ENCODE measurements at places on chromosomes 3 and 15. TPM values are rescaled to one million over a fixed set of nuclear protein-coding genes. Genes with fewer than 3 reads are reported as not detected.

DNA sequence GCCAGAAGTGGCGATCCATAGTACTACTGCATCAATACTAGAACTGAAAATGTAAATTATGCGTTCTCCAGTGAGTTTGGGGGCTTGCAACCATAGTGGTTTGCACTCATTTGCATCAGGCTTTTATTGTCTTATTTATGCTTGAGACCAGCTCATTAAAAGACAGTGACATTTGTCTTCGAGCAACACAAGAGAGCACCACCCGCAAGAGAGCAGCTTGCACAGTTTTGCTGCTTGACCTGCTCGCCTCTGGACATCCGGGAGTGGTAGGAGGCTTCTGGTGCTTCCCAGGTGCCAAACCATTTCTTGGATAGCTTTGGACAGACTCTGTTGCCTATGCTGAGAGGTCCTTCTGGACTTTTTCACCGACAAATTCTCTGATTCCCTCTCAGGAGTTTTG, 294.6 kb downstream of the MEX3B start:
- H3K4me1 ChIP-seq: no peaks in the 10 kb centered on the region
- no peak for DNase-seq
- H3K4me3 ChIP-seq: no peak overlapping the region
- no peak overlapping the region for H3K27ac ChIP-seq
- H3K27me3 ChIP-seq: no peaks in the 10 kb centered on the region
- no peaks in the 10 kb centered on the region for H3K36me3 ChIP-seq

GRCh38 chr3:194485468-194485880, 1.3 kb downstream of the ATP13A3 start:
- no peaks in the 10 kb centered on the region for H3K27me3 ChIP-seq
- H3K36me3 ChIP-seq: no peaks in the 10 kb centered on the region
- peak overlapping the region; percentile 95 for H3K27ac ChIP-seq
- peak overlapping the region; percentile 68 for H3K4me3 ChIP-seq
- DNase-seq: no peak
- H3K4me1 ChIP-seq: peaks cover 44% of the 10 kb centered on the region

DNA sequence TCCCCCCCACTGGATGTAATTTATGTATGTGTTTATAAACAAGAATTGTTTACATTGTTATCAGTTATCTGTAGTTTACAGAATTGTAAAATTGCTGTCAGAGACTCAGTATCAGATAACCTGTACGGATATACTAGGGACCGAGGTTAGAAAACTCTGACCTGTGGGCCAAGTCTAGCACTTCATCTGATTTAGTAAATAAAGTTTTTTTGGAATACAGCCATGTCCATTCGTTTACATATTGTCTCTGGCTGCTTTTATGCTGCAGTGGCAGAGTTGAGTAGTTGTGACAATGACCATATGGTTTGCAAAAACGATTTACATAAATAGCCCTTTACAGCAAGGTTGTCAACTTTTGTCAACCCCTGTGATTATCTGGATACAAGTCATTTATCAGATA, 52.6 kb downstream of the LRRC28 start:
- H3K27me3 ChIP-seq: no peaks in the 10 kb centered on the region
- peaks cover 13% of the 10 kb centered on the region for H3K4me1 ChIP-seq
- no peaks in the 10 kb centered on the region for H3K36me3 ChIP-seq
- no peak for DNase-seq
- no peak overlapping the region for H3K4me3 ChIP-seq
- H3K27ac ChIP-seq: no peak overlapping the region

DNA sequence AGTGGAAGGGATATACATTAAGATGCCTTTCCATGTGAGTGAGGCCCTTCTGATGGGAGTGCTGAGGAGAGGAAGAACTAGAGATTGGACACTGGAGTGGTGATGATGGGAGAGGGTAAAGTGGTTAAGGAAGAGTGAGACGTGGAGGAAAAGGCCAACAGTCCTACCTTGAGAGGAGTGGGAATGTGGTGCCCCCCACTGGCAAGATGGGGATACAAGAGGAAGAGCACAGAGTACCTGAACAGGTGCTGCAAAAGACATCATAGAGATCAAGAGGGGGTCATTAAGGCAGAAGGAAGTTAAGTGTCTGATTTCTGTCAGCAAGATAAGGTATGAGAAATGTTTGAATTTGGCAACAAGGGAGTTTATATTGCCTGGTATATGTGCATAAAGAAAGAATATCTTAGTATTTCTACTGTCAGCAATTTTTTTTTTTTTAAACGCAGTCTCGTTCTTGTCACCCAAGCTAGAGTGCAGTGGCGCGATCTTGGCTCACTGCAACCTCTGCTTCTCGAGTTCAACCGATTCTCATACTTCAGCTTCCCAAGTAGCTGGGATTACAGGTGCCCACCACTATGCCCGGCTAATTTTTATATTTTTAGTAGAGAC, 34.0 kb downstream of the ARIH2 start:
- peaks cover 11% of the 10 kb centered on the region for H3K36me3 ChIP-seq
- H3K4me1 ChIP-seq: no peaks in the 10 kb centered on the region
- no peaks in the 10 kb centered on the region for H3K27me3 ChIP-seq
- no peak overlapping the region for H3K4me3 ChIP-seq
- no peak overlapping the region for H3K27ac ChIP-seq
- no peak for DNase-seq

DNA sequence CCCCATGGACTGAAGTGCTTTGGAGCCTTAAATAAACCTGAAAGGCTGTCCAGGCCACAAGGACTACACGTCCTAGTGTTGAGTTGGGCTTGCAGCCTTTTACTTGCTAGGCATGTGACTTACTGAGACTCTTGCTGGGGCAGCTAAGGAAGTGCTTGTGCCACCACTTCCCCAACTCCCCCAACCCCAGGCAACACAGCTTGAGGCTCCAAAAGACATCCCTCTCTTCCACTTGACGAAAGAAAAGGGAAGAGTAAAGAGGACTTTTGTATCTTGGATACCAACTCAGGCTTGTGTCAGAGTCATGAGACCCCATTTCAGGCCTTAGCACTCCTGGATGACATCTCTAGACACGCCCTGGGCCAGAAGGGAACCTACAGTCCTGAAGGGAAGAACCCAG, 109.8 kb downstream of the XRN1 start:
- DNase-seq: no peak
- H3K4me1 ChIP-seq: no peaks in the 10 kb centered on the region
- no peak overlapping the region for H3K4me3 ChIP-seq
- peaks cover 12% of the 10 kb centered on the region for H3K36me3 ChIP-seq
- no peaks in the 10 kb centered on the region for H3K27me3 ChIP-seq

DNA sequence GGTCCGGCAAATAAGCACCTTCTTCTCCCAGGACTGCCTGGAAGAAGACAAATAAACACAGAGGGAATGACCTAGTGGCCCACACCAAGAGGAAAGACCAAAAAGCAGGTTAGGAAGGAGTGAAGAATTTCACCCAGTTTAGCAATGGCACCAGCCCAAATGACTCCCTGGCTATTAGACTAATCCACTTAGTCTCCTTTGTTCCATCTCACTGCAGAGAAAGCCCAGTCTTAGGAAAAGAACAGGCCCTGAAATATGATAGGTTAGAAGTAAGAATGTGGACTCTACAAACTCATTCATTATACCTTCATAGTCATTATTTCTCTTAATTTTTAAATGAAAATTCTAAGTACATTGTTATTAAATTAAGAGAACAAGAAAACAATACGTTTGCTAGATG, 23.2 kb downstream of the SERPINI2 start:
- DNase-seq: no peak
- H3K36me3 ChIP-seq: no peaks in the 10 kb centered on the region
- no peaks in the 10 kb centered on the region for H3K27me3 ChIP-seq
- no peaks in the 10 kb centered on the region for H3K4me1 ChIP-seq
- no peak overlapping the region for H3K4me3 ChIP-seq

GRCh38 chr3:194204042-194204987, 68.4 kb downstream of the HES1 start:
- no peaks in the 10 kb centered on the region for H3K4me1 ChIP-seq
- peaks cover 8% of the 10 kb centered on the region for H3K27me3 ChIP-seq
- peak overlapping the region; percentile 34 for H3K4me3 ChIP-seq
- no peak for DNase-seq
- no peaks in the 10 kb centered on the region for H3K36me3 ChIP-seq

DNA sequence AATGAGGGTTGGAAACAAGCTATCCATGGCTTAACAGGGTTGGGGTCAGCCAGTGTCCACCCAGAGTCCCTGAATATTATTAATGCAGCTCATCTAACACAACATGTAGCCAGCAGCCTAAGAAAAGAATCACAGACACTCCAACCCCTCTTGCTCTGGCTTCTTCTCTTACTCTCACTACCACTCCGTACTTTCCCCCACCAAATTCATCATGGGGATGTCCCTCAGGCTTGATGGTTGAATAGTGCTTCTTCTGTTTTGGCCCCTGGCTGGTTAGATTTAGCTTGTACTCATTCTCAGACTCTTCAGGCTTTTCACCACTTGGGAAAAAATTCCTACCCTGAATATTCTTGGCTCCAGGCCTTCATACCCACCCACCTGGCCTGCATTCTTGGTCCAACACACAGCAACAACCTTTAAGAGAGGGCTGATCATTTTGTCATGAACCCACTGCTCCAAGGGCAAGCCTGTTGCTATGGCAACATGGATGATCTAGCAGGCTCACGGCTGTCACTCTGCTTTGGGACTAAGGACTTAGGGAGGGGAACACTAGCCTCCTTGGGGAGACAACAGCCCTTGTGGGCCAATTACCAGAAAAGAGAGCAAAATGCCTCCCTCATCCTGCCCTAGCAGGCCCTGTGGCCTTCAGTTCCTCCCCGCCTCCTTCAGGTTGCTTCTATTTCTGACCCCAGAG, 9.4 kb upstream of the MED12L start:
- no peaks in the 10 kb centered on the region for H3K27me3 ChIP-seq
- no peaks in the 10 kb centered on the region for H3K4me1 ChIP-seq
- H3K27ac ChIP-seq: no peak overlapping the region
- no peaks in the 10 kb centered on the region for H3K36me3 ChIP-seq

GRCh38 chr3:62201438-62202035, 171.8 kb downstream of the FEZF2 start:
- no peak for DNase-seq
- H3K4me3 ChIP-seq: no peak overlapping the region
- H3K4me1 ChIP-seq: no peaks in the 10 kb centered on the region
- no peak overlapping the region for H3K27ac ChIP-seq
- H3K27me3 ChIP-seq: no peaks in the 10 kb centered on the region

DNA sequence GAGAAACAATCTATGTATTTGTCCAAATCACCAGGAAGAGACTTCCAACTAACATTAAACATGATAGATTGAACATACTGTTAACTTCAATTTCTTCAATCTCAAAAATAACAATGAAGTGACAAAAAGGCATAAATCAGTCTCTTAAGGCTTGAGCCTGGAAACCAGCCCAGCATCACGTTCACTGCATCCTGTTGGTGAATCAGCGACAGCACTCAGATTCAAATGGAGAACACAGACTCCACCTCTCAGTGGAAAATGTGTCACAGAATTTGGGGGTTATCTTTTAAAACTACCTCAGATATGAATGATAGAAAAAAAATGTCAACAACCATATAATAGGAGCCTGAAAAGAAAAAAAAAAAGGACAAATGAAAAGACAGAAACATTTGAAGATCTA, 212.0 kb downstream of the MINAR1 start:
- no peaks in the 10 kb centered on the region for H3K27me3 ChIP-seq
- H3K4me1 ChIP-seq: no peaks in the 10 kb centered on the region
- no peak overlapping the region for H3K4me3 ChIP-seq
- no peak for DNase-seq
- no peak overlapping the region for H3K27ac ChIP-seq

GRCh38 chr3:140510303-140510861, 167.5 kb upstream of the TRIM42 start:
- no peak for DNase-seq
- no peak overlapping the region for H3K4me3 ChIP-seq
- H3K27me3 ChIP-seq: no peaks in the 10 kb centered on the region
- no peaks in the 10 kb centered on the region for H3K36me3 ChIP-seq
- no peak overlapping the region for H3K27ac ChIP-seq
- no peaks in the 10 kb centered on the region for H3K4me1 ChIP-seq

- no peaks in the 10 kb centered on the region for H3K36me3 ChIP-seq
- H3K4me1 ChIP-seq: no peaks in the 10 kb centered on the region
- no peak overlapping the region for H3K27ac ChIP-seq
- no peaks in the 10 kb centered on the region for H3K27me3 ChIP-seq
- no peak overlapping the region for H3K4me3 ChIP-seq
These were observed 62.7 kb upstream of the CD47 start for GRCh38 chr3:108153451-108153981.

GRCh38 chr3:127038466-127038865, 55.6 kb downstream of the PLXNA1 start:
- H3K4me3 ChIP-seq: no peak overlapping the region
- H3K27me3 ChIP-seq: no peaks in the 10 kb centered on the region
- peaks cover 14% of the 10 kb centered on the region for H3K36me3 ChIP-seq
- H3K27ac ChIP-seq: no peak overlapping the region
- H3K4me1 ChIP-seq: peaks cover 10% of the 10 kb centered on the region
- DNase-seq: no peak

GRCh38 chr3:23594894-23595670, 210.7 kb upstream of the UBE2E1 start:
- H3K27me3 ChIP-seq: no peaks in the 10 kb centered on the region
- no peaks in the 10 kb centered on the region for H3K4me1 ChIP-seq
- no peak for DNase-seq

Gene TEX55
- not detected for total RNA-seq

Gene PCSK6
- total RNA-seq: 3.9 TPM

Gene NTRK3
- 52.7 TPM for total RNA-seq

Gene USP50
- total RNA-seq: not detected

Gene SLC9C1
- 0.32 TPM for total RNA-seq

Gene GMPPB
- 16.4 TPM for total RNA-seq

Gene BBS4
- total RNA-seq: 9.9 TPM

Gene ERICH6
- not detected for total RNA-seq

Gene FAM107A
- total RNA-seq: 93.4 TPM

Gene GPR62
- not detected for total RNA-seq

Gene USP13
- 3.1 TPM for total RNA-seq

Gene LRRC2
- not detected for total RNA-seq

Measured in ascending aorta (tissue), 2 donors.